GM19239 (cell line): ENCODE measurements at places on chromosomes 7 and 10.

- DNase-seq, result no peak
Measured at GRCh38 chr7:85074-85882, 107.1 kb upstream of the FAM20C start.

- no peak for DNase-seq
Measured at GRCh38 chr10:131580076-131580652, 268.6 kb upstream of the TCERG1L start.

- no peak for DNase-seq
Measured at GRCh38 chr10:28311104-28311503, 8.2 kb upstream of the MPP7 start.

DNA sequence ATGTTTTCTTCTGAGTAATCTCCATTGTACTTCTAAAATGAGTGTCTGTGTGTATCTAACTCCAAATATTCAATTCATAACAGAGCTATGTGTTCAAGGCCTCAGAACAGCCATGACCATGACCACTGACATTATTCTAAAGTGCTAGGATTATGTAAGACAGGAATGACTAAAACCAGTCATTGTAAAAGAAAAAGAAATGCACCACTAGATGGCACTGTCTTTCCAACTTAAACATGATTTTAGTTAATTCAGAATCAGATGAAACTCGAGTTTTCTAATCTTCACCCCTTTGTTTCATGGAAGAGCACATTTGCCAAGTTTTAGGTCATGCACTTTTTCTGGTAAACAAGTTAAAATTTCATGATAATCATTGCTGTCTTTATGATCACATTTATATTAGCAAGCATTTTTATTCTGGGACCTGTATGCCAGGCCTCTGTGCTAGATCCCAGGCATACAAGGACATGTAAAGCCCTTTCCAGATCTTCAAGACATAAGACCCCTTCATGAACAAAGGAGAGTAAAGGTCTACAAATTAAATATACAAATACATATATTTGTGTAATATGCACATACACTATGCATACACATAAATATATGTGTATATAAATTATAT lies 26.1 kb upstream of the RSU1 start:
- DNase-seq, result no peak

- no peak for DNase-seq
Measured at GRCh38 chr10:125843603-125844329, 20.4 kb downstream of the BCCIP start.

GRCh38 chr10:123804716-123805115 lies 86.9 kb downstream of the CPXM2 start:
- no peak for DNase-seq

- DNase-seq, result no peak
Measured at GRCh38 chr7:123958186-123958703, 33.2 kb downstream of the SPAM1 start.

- no peak for DNase-seq
Measured at GRCh38 chr7:86951895-86952294, 107.6 kb downstream of the ELAPOR2 start.

- DNase-seq, result no peak
Measured at GRCh38 chr10:64546073-64546472, 1024.9 kb downstream of the REEP3 start.

DNA sequence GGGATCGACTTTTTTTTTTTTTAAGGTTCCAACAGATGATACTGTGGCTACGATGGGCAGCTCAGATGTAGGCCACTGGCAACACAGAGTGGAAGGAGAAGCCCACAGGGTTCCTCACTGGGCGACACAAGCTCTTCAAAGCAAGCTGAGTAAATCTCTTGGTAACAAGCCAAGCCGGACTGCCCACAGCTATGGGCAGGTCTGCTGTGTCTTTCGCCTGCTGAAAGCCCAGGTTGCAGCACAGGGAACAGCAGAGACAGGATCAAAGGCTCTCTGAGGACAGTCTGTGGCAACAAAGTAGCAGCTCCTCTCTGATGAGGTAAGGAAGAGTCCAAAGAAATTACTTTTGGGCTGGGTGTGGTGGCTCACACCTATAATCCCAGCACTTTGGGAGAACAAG lies 83.6 kb downstream of the KCNMA1 start:
- no peak for DNase-seq

GRCh38 chr10:52477305-52477704 lies 163.2 kb downstream of the DKK1 start:
- DNase-seq, result no peak

DNA sequence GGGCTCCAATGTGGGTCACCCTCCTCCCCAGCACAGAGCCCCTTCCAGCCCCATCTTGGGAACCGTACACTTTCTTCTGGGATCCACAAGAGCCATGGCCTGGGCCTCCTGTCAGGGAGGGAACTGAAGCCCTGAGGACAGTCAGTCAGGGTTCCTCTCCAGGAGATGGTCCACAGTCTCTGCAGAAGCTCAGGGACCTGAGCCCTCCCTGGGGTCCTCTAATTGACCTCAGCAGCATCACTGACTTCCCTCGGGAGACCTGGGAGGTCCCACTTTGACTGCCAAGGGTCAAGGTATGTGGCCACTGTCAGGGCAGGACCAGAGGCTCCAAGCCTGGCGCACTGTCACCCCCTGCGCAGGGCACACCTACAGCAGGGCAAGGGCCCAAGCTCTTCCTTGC lies 32.3 kb downstream of the NOD1 start:
- DNase-seq, result no peak

DNA sequence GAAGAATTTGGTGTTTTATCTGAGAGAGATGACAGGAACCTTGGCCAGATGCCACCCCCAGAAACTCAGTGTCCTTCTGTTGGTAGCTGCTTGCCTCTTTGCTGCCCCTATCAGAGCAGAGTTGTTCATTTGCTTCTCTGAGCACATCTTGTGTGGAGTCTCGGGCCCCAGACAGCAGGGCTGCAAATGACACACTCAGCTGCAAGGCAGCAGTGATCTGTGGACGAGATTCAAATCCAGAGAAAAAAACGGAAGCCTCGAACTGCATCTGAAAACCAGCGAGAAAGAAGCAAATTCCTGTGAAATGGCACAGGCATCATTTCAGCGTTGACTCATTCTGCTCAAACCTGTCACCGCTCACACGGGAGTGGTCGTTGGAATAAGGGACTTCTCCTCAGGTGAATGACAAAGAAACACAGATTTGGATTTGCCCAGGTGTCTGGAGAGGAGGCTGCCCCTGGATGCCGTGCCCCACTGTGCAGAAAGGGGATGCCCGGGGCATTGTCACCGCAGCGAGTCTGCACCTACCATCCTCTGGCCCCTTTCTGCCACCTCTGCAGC lies 144.7 kb downstream of the PFKFB3 start:
- DNase-seq, result no peak

DNA sequence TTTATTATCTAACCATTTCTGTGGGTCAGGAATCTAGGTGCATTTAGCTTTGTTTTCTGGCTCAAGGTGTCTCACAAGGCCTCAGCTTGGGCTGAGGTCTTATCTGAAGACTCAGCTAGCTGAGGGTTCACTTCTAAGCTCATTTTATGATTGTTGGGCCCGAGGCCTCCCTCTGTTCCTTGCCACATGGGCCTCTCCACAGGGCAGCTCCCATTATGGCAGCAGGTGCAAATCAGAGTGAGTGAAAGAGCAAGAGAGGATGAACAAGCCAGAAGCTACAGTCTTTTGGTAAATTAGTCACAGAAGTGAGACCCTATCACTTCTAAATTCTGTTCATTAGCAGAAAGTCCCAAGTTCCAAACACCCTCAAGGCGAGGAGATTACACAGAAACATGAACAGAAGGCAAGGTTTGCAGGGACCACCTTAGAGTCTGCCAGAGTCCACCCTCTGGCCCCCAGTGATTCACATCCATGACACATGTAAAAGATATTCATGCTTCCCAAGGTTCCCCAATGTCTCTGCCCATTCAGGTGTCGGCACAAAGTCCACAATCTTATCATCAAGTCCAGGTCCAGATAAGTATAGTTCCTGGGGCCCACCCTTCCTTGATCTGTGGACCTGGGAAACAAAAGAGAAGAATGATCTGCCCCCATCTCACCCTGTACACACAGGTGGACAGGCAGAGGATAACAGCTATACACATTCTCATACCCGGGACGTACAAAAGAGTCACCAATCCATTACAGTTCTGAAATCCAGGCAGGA lies 23.7 kb downstream of the FIGNL1 start:
- no peak for DNase-seq

DNA sequence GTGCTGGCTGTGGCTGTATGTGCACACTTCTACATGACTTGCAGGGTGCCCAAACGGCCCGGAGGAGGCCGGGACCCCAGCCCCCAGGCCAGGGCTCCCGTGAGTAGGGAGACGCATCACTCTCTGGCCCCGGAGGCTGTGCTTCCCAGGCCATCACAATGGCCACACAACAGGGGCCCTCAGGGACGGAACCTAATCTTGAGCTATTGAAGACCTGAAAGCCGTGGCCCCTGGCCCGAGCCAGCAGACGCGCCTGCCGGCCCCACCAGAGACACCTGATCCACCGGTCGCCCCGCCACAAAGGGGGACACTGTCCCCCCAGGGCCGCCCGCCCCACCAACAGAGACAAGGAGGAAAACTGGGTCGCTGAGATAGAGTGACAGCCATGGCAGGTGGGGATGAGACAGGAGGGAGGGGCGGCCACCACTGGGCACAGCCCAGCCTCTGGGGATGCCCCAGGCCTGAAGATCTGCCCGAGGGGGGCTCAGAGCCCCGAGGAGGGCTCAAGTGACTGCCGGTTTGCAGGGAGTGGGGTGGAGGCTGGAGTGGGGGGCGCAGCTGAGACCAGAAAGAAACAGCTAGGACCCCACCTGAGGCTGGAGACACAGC lies 10.2 kb upstream of the LFNG start:
- DNase-seq, result no peak

DNA sequence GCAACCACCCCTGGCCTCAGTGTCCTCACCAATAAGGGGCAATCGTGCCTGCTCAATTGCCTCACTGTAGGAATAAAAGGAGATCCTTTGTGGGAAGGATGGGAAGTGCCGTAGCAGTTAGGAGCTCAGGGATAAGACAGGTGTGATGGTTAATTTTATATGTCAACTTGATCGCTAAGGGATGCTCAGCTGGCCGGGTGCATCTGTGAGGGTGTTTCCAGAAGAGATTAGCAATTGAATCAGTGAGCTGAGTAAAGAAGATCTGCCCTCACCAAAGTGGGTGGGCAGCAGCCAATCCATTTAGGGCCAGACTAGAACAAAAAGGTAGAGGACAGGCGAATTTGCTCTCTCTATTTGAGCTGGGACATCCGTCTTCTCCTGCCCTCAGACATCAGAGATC lies 46.3 kb downstream of the BUB3 start:
- no peak for DNase-seq

DNA sequence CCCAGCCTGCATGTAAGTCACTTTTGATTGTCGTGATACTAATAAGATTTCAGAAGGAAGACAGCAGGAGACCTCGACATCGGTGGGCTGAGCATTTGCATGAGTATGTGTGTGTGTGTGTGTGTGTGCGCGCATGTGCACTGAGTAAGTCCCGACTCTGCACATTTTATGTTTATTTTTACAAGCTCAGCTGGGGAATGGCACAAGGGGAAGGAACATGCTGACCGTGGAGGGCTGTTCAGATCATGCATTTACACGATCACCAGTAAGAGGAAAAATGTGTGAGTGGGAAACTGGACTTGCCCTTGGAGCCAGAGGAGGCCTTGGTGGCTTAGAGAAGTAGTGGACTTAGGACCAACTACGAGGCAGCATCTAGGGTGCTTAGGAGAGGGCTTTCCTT lies 41.3 kb downstream of the IL2RA start:
- no peak for DNase-seq

GRCh38 chr7:73350306-73351068 lies 22.5 kb downstream of the FKBP6 start:
- DNase-seq, result no peak

GRCh38 chr10:102752934-102753664 lies 9.4 kb downstream of the WBP1L start:
- no peak for DNase-seq

GRCh38 chr10:109696462-109696861 lies 226.8 kb downstream of the XPNPEP1 start:
- no peak for DNase-seq

- DNase-seq, result peak; percentile 21
Measured at GRCh38 chr10:11553773-11554381, 57.6 kb downstream of the USP6NL start.

GRCh38 chr10:131959841-131960240 lies 21.9 kb downstream of the BNIP3 start:
- no peak for DNase-seq

DNA sequence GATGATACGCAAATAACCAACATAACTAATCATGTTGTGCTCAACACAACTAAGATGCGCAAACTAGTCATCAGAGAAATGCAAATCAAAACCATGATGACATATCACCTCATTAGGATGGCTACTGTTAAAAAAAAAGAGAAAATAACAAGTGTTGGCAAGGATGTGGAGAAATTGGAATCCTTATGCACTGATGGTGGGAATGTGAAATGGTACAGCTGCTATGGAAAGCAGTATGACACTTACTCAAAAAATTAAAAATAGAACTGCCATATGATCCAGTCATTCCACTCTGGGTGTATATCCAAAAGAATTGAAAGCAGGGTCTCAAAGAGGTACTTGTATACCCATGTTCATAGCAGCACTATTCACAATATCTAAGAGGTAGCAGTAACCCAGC lies 42.9 kb downstream of the SLIT1 start:
- no peak for DNase-seq

DNA sequence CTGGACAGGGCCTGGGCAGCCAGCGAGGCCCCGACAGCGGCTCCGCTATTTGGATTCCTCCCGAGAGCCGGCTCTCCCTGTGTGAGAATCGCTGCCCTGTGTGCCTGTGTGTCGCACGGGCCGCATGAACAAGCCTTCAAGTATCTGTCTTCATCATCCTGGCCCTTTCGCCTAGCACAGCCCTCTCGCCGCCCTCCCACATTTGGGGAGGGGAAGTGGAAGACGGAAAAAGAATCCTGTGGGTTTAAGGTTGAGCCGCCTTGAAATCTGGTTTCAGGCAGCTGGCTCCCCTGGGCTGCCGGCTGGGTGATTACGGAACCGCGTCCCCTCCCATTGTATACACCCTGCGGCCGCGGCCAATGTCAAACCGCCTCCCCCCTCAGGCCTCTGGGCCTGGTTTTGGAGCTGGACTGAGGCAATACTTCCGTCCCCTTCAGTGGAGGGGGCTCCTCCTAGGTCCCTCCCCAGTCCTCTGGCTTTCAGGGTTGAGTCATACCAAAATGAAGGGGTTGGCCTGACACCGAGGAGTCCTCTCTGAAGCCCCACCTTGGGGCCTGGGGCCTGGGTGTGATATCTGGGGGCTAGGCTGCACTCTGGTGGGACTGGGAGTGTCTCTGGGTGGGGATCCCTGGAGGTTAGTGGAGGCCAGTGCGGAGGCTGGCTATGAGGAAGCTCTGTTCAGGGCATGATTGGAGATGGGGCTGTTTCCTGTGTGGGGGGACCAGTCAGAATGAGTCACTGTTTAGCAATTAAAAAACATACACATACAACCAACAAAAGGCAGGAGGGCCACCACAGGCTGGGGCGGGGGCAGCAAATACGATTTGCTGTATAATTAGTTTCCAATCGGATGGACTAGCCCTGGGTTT lies 1.7 kb downstream of the TRIM8 start:
- DNase-seq, result no peak

DNA sequence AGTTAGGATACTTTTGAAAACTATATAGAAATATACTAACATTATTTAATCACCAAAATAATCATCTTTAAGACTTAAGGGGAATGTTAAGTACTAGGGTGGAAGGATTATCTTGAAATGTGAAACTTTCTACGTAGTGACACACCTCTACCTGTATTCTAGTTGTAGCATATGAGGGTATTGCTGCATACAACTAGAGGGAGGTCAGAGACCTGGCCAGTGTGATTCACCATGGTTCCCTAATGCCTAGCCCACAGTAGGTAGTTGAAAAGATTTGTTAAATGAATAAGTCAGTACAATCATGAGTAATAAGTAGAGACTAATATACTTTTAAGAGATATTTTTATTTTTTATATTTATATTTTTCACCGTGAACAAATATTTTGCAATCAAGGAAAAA lies 84.1 kb upstream of the RPA3 start:
- no peak for DNase-seq

- DNase-seq, result no peak
Measured at GRCh38 chr7:64515330-64515729, 47.5 kb downstream of the ZNF680 start.
